ENCODE measurements at places on chromosomes 12 and 14.

DNA sequence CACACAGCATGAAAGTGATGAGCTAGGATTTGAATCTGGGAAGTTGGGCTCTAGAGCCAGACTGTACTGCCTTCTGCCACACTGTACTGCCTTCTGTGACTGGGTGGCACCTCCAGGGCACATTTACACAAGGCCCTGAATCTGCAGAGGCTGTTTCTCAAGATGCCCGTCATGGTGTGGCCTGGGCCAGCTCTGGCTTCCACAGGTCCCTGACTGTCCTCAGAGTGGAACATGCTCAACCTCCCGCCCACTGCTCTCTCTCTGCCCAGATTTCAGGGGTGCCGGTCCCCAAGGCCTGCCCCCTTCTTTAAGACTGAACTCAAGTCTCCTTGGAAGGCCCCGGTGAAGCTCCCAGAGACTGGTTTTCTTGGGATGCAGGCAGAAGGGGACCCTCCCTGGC lies 50.2 kb downstream of the C14orf132 start:
- no peak for DNase-seq

DNA sequence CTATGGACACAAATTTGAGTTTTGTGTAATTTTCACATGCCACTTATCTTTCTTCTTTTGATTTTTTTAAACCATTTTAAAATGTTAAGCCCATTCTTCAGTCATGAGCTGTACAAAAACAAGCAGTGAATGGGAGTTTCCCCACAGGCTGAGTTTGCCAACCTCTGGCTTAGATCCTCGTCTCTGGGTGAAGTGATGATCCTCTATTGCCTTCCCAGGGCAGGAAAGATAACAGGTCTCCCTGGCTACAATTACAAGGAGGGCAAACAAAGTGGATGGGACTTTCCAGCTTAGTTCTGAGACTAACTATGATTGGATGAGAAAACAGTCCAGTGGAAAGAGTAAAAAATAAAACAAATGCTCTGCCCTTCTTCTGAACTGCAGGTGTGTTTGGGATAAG lies 203.7 kb downstream of the SPTSSA start:
- DNase-seq = no peak

GRCh38 chr14:69363055-69363454 lies 35.0 kb downstream of the ERH start:
- no peak for DNase-seq

DNA sequence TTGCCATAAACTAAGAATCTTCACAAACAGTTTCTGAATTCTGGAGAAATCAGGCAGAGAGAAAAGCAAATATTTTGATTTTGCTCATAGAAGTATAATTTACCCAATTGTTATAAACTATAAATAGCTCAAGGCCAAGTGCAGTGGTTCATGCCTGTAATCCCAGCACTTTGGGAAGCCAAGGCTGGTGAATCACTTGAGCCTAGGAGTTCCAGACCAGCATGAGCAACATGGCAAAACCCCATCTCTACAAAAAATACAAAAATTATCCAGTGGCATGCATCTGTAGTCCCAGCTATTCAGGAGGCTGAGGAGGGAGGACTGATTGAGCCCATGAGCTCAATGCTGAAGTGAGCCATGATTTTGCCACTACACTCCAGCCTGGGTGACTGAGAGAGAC lies 19.6 kb upstream of the MMP19 start:
- no peak for DNase-seq

- DNase-seq = no peak
Measured at GRCh38 chr12:93720559-93720958, 43.4 kb downstream of the CRADD start.

DNA sequence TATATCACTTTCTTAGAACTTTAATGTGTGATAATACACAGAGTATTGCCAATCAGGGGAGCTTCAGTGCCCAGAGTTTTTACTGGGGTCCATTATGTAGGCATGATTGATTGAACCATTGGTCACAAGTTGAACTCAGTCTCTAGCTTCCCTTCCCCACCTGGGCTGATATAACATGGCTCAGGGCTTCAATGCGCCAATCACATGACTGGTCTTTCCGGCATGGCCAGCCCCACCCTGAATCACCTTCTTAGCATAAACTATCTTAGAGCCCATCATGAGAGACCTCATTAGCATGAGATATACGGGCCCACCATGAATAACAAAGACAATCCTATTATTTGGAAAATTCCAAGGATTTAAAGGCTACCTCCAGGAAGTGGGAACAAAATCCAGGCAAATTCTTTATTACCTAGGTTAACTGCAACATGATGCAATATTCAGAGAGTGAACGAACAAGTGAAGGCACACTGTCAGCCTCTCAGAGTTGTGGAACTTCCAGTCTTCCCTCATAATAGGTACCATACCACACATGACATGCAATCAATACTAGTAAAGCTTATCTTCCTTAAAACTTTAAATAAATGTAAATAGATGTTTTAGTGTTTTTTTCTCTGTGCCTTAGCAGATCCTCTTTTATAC lies 3.2 kb upstream of the CLEC4A start:
- no peak for DNase-seq

GRCh38 chr12:75694534-75695268 lies 183.3 kb upstream of the KRR1 start:
- no peak for DNase-seq

DNA sequence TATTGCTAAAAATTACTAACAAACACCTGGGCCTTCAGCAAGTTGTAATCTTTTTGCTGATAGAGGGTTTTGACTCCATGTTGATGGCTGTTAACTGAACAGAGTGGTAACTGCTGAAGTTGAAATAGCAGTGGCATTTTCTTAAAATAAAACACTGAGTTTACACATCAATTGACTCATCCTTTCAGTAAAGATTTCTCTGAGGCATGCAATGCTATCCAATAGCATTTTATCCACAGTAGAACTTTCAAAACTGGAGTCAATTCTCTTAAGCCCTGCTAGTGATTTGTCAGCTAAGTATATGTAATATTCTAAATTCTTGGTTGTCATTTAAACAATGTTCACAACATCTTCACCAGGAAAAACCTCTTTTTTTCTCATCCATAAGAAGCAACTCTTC lies 59.5 kb downstream of the CMAS start:
- DNase-seq = no peak

GRCh38 chr12:12228402-12228801 lies 38.4 kb downstream of the LRP6 start:
- DNase-seq = no peak

DNA sequence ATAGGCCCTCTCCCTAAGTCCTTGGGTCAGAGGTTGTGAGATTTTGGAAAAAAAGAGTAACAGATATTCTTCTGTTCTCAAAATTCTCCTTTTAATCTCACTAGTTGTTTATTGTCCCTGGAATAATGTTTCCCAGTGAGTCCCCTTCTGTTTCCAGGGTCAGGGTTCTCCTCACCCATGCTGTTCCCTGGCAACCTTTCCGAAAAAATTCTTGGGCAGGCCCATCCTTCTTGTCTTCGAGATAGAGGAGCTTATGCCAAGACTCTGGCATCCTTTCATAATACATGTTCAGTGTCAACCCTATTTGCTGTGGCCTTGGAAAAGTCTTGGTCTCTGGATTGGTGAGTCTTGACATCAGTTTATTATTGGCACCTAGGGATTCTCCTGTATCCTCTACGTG lies 212.4 kb upstream of the FAR2 start:
- DNase-seq = no peak
